M059J (cell line): ENCODE measurements at places on chromosomes 11 and 22. TPM values are rescaled to one million over a fixed set of nuclear protein-coding genes. Genes with fewer than 3 reads are reported as not detected.

CYB5R2 gene
- 5.8 and 6.4 TPM in 2 replicates for total RNA-seq

SOX6 gene
- 0.02 TPM in 1 of 2 replicates, not detected in the other for total RNA-seq

MS4A7 gene
- not detected in 2 replicates for total RNA-seq

OR6M1 gene
- total RNA-seq = not detected in 2 replicates

SEPTIN3 gene
- 0.05 and 0.17 TPM in 2 replicates for total RNA-seq

USH1C gene
- not detected in 2 replicates for total RNA-seq

NDUFV1 gene
- 118 and 153 TPM in 2 replicates for total RNA-seq
